ENCODE measurements at places on chromosomes 11 and 22.

DNA sequence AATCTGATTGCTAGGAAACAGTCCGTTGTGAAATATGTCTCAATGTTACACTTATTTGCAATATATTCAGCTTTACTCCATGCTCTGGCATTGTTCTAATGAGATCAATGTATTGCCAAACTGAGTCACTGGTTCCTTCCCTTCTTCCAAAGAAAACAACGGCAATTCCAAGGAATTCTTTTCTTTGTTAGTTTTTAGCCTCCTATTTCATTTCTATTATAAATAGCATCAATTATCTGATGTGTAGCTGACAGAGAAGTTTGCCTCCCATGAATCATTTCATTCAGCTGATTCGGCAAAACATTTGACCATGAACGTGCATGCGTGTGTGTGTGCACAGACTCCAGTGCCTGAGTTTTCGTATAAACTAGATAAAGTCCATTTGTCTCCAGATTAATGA is 346.8 kb downstream of the ETS1 start:
- DNase-seq = no peak

GRCh38 chr11:28833670-28834069 is 725.5 kb downstream of the METTL15 start:
- no peak for DNase-seq

GRCh38 chr11:114157476-114158050 is 98.1 kb downstream of the ZBTB16 start:
- DNase-seq = no peak

DNA sequence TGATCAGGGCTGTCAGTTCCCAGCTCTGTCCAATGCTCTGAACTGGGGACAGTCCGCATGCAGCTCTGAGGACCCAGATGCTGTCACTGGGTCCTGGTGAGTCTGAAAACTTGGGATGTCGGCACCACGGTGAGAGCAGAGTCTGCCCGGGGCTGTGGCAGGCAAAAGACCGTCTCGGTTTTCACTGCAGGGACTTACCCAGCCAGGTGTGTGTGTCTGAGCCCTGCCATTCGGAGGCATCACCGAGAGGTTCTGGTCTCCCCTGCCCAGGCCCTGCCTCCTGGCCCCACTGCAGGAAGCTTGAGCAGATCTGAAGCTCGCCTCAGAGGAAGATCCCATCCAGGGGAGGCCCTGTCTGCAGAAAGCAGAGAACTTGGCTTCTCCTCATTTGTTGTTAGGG is 5.2 kb downstream of the TP53AIP1 start:
- DNase-seq = no peak

DNA sequence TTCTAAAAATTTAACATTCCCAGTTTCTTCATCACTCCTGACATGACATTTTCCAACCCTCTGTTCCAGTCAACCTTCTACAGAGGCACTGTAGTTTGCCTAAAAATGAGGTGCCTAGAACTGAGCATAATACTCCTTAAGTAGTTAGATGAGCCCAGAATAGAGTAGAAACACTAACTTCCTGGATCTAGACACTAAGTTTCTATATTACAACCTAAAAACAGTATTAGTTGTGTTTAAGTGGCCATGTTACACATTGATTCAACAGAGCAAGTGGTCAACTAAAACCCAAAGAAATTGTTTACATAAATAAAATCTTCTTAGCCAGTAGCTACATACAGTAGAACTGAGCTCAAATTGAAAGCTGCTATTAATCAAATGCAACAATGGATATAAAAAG is 1.3 kb downstream of the HPS5 start:
- no peak for DNase-seq

GRCh38 chr22:42178910-42179519 is 48.4 kb upstream of the CYP2D6 start:
- no peak for DNase-seq

DNA sequence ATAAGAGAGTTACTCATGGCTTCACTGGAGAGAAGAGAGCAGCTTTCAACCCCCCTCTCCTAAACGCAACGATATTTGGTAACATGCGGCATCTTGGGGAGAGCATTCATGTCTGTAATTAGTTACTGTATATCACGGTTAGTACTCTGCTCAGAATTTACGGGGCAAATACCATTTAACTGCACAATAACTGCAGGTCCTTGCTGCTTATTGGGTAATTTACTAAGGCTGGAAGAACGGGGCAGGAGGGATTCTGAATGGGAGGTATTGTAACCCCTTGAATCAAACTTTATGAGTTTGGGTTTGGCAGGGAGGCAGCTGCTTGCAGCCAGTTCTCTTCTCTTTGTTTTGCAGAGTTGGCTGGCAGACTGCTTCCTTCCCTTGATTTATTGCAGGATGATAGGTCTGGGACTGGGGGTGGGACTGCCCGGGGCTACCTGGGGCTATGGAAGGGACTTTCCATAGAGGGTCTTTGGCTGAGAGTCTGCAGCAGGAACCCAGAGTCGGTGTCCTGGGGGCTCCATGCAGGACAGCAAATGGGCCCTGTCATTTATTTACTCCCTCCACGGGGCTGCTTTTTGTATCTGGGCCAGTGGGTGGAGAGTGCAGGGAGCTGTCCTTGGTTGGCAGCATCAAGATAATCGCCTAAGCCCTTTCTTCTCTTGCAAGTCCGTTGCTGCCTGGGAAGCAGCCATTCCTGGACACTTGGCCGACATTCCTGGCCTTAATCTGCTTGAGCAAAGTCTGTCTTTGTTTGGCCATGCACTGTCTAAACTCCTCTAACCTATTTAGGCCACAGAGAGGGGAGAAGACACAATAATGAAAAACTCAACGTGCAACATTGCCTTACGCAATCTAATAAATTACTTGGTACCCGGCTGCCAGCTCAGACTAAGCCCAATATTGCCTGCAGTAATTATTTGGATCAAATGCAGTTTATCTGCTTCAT is 188.9 kb downstream of the ST3GAL4 start:
- peak; percentile 80 for DNase-seq

DNA sequence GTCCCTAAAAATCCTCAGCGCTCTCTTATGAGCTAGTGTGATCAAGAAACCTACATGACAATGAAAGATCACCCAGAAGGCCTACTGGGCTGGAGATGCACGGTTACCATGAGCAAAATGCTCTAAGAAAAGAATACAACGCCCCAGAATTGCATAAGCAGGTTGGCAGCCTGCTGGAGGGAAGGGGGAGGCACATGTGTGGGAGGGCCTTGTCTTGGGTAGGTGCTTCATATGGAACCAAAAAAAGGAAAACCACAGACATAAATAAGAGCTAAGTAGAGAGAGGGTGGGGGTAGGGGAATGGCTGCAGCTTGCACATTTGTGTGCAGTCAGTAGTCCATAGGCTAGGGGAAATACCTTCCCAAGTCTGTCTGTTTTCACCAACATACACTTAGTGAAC is 2.8 kb downstream of the SIAE start:
- DNase-seq = no peak

DNA sequence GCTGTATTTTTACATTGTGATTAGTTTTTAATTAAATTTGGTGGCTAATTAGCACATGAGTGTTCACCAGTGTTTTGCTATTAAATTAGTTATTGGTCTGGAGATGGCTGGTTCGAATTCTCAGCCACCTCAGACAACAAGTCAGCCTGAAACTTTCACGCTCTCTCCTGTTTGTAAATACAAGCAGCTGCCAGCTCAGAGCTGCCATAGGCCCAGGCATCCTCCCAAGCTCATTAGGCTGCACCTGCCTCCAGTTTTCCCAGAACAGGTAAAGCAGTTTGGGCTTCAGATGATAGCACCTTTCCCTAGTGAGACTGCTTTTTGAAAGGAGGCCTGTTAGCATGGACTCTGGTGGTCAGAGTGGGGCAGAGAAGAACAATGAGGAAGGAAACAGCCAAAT is 156.8 kb downstream of the NAV2 start:
- no peak for DNase-seq

DNA sequence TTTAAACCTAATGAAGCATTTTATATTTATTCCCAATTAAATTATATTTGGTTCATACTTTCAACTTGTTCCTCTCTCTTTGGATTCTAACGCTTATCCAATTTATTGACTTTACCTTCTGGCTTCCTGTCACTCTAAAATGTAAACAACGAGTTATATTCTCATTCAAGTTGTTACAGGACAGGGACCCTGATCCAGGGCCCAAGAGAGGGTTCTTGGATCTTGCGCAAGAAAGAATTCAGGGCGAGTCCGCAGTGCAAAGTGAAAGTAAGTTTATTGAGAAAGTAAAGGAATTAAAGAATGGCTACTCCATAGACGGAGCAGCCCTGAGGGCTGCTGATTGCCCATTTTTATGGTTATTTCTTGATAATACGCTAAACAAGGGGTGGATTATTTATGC is 405.6 kb upstream of the API5 start:
- no peak for DNase-seq

DNA sequence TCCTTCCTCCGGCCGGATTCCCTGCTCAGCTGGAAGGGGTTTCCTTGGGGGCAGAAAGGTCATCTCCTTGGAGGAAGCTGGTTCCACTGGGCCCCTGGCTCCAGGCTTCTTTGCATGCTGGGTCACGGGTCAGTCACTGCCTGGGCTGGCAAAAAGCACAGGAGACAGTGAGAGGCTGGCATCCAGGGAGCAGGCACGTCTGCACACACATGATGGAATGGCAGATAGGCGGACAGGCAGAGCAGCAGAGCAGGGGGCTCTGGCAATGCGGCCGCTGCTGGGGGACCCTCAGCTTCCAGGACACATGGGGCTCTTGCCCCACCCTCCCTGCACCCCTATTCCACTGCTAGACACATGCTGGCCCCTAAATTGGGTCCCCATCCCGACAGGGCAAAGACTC is 40.4 kb downstream of the C11orf58 start:
- DNase-seq = no peak

DNA sequence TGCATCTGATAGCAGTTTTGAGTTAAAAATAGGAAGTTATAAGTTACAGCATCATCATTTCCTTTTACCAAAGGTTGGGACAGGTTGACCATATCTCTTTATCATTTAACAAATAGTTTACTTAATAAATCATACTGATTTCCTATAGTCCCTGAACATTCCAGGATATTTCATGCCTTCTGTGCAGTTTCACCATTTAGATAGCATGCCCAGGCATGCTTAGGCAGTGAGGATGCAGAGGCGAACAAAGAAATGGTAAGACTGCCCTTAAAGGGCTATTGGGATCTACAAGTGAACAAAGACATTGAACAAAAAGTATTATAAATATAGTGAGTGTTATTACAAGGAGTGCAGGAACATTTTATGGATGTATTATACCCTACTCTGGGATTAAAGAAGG is 96.4 kb downstream of the PRMT3 start:
- no peak for DNase-seq

DNA sequence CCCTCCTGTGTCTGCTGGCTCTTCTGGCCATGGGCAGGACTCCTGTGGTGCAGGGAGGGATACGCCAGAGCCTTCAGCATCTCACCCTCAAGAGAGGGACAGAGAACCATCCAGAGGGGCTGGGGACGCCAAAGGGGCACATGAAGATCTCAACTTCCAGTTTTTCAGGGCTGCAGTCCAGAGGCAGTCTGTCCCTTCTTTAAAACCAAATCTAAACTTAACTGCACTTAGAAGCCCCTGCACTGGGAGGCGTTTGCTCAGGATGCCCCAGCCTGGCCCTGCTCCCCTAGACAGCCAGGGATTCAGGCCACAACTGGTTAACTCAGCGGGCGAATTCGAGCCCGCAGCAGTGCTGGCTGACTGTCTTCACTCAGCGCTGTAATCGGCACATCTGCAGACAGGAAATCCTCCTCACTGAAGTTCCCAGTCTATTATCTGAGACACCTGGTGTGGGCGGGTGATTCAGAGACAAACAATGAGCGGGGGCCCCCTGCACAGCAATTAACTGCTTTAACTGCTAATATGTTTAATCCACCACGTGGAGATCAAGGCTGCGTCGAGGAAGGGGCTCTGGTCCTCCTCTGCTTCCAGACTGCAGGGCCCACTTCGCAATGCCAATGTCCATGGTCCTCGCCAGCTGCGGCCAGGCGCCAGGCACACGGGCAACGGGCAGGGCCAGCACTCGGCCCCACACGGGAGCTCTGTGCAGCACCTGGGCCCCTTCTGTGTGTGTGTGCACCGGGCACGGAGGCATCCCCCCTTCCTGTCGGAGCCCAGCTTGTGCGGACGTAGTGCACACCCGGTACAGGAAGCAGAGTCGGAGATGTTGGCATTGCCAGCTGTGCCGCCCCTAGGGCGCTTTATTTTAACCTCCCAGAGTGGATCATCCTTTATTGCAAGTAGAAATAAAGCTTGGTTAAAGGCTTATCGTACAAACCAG is 36.9 kb upstream of the GNB1L start:
- DNase-seq = peak; percentile 85

DNA sequence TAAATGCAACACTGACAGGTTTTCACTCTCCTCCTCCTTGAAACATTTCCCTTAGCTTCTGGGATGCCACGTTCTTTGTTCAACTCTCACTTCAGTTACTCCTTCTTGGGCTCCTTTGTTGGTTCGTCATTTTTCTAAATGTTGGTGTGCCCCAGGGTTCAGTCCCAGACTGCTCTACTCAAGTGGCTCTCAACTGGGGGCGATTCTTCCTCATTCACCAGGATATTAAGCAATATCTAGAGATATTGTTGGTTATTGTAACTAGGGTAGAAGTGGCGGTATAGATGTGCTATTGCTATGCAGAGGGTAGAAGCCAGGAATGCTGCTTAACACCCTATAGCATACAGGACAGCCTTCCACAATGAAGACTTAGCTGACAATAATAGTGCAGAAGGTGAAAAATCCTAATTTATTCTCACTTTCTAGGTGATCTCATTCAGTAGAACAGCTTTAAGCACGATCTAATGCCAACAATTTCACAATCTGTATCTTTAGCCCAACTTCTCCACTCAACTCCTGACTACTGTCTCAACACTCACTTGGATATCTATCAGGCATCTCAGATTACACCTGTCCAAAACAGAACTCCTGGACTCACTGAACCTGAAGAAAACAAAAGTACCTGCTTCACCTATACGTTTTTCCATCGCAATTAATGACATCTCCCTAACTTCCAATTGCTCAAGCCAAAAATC is 4.6 kb downstream of the NUP160 start:
- no peak for DNase-seq

DNA sequence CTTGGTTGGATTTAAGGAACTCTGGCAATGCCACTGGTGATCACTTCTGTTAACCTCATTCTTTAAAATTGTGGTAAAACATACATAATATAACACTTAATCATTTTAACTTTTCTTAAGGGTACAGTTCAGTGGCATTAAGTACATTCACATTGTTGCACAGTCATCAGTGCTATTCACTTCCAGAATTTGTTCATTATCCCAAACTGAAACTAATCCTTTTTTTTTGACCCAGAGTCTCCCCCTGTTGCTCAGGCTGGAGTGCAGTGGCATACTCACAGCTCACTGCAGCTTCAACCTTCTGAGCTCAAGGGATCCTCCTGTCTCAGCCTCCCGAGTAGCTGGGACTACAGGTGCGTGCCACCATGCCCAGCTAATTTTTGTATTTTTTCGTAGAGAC is 10.6 kb downstream of the ELF5 start:
- DNase-seq = no peak

DNA sequence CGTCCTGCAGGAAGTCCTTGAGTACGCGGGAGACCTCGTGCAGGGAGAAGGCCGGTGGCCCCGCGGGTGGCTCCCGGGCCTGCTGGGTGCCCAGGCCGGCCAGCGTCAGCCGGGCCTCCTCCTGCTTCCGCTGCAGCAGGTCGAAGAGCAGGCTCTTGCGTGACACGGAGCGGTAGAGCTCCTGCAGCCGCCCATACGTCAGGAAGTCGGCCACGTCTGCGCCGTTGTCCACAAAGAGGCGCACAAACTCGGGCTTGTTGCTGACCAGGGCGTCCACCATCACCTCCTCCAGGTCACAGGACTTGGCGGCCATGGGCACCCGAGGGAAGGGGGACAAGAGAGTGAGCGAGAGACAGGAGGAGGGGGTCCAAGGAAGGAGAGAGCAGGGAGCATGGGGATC is 14.6 kb downstream of the TSSC4 start:
- DNase-seq = no peak

Measured in iPS-NIHi11 (cell line).